ENCODE measurements at places on chromosomes 3 and 15. TPM values are rescaled to one million over a fixed set of nuclear protein-coding genes. Genes with fewer than 3 reads are reported as not detected.
A peak's percentile ranks its signal among the peaks of the same experiment; 100 is the strongest.

- no peak overlapping the region for H3K4me3 ChIP-seq
- no peaks in the 10 kb centered on the region for H3K36me3 ChIP-seq
- no peak for DNase-seq
- H3K27me3 ChIP-seq: peaks cover 23% of the 10 kb centered on the region
- no peak overlapping the region for H3K27ac ChIP-seq
These were observed 9.6 kb downstream of the CHST13 start for GRCh38 chr3:126533506-126533905.

DNA sequence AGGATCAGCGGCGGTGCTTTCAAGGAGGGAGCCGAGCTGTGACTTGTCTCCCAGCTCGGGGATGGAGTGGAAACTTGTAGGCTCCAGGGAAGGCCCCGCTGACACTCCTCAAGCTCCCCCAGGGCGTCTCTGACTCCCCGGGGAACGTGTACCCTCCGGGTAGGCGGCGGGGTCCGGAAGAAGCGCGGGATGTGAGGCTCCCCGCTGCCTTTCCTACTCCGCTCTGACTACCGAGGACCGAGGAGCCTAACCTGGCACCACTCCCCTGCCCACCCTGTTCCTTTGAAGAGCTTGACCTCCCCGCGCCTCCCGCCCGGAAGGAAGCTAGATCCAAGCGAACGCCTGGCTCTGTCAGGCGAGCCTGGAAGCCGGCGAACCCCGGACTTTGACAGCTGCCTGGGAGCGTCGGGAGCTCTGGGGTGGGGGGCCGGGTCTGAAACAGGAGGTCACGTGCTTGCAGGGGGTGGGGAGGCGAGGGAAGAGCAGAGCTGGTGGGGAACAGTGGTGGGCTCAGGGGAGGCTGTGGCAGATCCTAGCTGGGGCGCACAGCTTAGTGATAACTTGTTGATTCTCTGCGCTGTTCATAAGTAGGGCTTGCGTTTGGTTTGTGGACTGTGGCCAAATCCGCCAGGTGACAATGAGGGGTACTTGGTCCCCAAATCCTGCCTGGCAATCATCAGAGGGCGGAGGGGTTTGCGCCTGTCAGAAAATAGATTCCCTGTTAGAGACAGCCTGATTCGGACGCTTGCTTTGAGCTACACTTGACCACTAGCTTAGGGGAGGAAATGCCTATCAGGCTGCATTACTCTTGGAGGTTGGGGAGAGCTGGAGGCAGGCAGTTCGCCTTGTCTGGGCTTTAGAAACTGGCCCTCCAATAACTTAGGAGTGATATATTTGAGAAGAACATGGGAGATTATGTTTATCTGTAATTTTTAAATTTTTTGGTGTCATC lies 1.2 kb downstream of the CLSTN2 start:
- H3K27ac ChIP-seq: no peak overlapping the region
- no peaks in the 10 kb centered on the region for H3K36me3 ChIP-seq
- peak; percentile 72 for DNase-seq
- H3K4me3 ChIP-seq: peak overlapping the region; percentile 51

DNA sequence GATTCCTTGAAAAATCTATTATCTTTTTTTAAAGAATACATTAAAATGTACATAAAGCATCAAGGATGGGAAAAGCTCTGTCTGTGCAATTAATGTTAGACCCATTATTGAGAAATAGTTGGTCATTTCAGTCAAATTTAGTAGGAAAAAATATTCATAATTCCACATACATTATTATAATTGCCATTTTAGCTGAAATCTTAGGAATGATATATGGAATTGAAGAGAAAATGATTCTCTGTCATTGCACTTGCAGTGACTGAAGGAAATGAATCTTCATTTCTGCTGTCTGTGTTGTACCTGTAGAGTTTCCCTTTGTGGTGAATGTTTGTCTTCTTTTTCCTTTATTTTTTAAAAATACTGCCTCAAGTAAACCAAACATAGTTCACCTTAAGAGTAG lies 473.9 kb downstream of the C3orf38 start:
- no peaks in the 10 kb centered on the region for H3K4me1 ChIP-seq
- no peak overlapping the region for H3K27ac ChIP-seq
- H3K36me3 ChIP-seq: no peaks in the 10 kb centered on the region
- H3K27me3 ChIP-seq: no peaks in the 10 kb centered on the region
- no peak overlapping the region for H3K4me3 ChIP-seq
- DNase-seq: no peak

The C3orf20 gene
- total RNA-seq: 0.16 TPM

DNA sequence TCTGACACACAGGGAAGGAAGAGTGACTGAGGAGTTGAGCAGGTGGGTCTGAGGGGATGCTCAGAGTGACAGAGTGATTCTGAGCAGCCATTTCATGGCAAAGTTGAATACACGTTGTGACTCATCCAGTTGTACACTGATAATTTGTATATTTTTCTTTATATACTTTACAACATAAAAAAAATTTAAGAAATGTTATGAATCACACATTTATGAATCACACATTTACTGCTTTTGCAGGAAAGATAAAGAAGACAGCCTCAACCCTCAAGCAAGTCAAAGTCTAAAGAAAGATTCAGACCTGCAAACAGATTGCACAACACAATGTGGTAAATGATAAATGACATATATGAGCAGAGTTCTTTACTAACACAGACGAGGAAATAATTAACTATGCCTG lies 21.0 kb upstream of the CHMP2B start:
- no peaks in the 10 kb centered on the region for H3K36me3 ChIP-seq
- H3K27ac ChIP-seq: no peak overlapping the region
- no peaks in the 10 kb centered on the region for H3K4me1 ChIP-seq
- no peak for DNase-seq
- no peaks in the 10 kb centered on the region for H3K27me3 ChIP-seq
- H3K4me3 ChIP-seq: no peak overlapping the region

- H3K4me3 ChIP-seq: no peak overlapping the region
- H3K4me1 ChIP-seq: peaks cover 26% of the 10 kb centered on the region
- H3K27ac ChIP-seq: no peak overlapping the region
- no peaks in the 10 kb centered on the region for H3K27me3 ChIP-seq
- DNase-seq: no peak
These were observed 5.5 kb downstream of the TATDN2 start for GRCh38 chr3:10253731-10254130.

Measured in sigmoid colon (tissue), 7 donors.